ENCODE measurements at places on chromosomes 13 and 19.

DNA sequence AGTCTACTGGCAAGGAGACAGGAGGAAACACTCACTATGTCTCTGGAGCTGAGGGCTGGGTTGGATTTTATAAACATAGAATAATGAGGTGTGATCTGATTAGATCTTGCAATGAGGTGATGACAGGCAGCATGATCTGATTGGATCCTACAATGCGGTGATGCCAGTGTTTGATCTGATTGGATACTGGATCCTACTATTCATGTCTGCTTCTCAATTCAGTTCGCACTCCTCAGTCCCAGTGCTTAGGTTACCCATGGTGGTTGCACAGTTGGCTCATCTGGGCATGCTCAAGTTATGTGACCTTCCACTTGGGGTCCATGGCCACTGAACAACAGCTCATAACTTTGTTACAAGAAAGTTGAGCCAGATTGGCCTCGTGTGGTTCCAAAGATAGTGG, 469.5 kb downstream of the TSHZ3 start:
- DNase-seq = no peak

DNA sequence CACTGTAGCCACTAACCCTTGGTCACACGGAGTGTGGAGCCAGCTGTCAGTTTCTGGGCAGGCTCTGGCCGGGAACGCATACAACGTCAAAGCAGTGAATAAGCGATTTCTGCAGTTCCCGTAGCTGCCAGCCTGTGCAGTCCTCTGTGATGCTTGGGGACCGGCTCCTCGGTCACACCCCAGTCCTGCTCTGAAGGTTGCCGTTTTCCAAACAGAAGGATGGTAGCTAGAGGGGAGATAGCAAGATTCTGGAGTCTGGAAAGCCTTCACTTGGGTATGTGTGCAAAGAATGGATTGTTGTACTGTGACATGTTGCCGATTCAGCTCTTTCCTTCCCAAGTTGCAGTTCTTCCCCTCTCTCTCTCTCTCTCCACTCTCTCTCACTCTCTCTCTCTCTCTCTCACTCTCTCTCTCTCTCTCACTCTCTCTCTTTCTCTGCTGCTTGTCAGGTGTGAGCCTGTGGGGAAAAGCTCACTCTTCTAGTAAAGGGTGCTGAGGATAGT, 38.7 kb upstream of the C1QTNF9 start:
- DNase-seq = no peak

- DNase-seq = no peak
Measured at GRCh38 chr13:23741879-23742510, 147.2 kb downstream of the MIPEP start.

DNA sequence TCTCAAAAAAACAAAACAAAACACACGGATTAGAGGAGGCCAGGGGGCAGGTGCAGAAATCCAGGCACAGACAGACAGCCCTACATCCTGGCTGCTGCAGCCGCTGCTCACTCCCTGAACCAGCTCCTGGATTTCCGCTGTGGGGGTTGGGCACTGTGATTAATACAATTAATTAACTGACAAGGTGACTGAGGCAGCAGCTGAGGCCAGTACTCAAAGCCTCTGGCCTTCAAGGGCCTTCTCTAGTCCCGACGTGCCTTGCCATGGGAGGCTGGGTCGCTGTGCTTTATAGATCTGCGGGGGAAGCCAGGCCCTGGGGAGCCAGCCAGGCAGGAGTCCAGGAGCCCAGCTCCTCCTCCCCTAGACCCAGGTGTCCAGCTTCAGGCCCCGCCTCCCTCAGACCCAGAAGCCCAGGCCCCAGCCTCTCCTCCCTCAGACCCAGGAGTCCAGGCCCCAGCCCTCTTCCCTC, 4.6 kb downstream of the NECTIN2 start:
- DNase-seq = no peak

GRCh38 chr19:13484166-13484565, 22.1 kb downstream of the CACNA1A start:
- DNase-seq = no peak

GRCh38 chr13:112451512-112452379, 75.6 kb downstream of the SPACA7 start:
- no peak for DNase-seq

DNA sequence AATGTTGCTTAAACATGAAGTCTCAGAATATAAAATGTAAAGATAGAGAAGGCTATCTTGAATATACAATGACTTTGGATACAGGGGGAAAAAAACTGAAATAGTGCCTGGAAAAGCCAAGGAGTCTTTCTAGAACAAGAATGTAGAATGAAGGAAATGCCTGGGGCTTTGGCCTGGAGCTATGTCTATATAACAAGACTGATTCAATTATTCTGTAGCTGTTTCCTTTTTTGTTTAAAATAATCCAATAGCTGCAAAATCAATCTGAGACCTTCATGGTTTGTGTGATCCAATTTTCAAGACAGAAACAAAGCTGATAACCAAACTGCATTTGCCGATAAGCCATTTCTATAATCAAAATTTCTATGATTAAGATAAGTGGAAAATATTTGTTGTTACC, 530.9 kb upstream of the NBEA start:
- no peak for DNase-seq

DNA sequence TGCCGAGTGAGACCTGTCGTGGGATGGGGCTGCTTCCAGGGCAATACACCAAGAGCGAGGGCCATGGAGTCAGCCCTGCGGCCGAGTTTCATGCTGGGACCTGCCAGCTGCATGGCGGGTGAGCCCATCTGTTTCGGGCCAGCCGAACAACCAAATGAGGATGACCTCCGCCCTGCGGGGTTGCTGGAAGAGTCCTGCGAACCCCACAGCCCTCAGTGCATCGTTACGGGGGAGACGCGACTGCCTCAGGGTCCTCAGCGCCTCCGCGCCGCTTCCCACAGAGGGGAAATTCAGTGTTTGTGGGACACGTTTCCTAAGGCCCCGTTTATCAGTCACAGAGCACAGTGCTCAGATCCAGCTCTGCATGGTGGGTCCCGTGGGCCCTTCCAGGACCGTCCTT, 22.0 kb downstream of the SLC15A1 start:
- DNase-seq = no peak

- no peak for DNase-seq
Measured at GRCh38 chr19:36527873-36528193, 238 bp downstream of the ZNF260 start.

- no peak for DNase-seq
Measured at GRCh38 chr13:48094404-48094780, 512 bp downstream of the MED4 start.

GRCh38 chr13:65330287-65330686, 1899.8 kb downstream of the PCDH9 start:
- no peak for DNase-seq

- no peak for DNase-seq
Measured at GRCh38 chr13:53015971-53016370, 12.6 kb upstream of the OLFM4 start.

- no peak for DNase-seq
Measured at GRCh38 chr19:23286477-23286876, 36.3 kb upstream of the ZNF724 start.

GRCh38 chr13:19962894-19963293, 4.4 kb downstream of the ZMYM2 start:
- DNase-seq = no peak

DNA sequence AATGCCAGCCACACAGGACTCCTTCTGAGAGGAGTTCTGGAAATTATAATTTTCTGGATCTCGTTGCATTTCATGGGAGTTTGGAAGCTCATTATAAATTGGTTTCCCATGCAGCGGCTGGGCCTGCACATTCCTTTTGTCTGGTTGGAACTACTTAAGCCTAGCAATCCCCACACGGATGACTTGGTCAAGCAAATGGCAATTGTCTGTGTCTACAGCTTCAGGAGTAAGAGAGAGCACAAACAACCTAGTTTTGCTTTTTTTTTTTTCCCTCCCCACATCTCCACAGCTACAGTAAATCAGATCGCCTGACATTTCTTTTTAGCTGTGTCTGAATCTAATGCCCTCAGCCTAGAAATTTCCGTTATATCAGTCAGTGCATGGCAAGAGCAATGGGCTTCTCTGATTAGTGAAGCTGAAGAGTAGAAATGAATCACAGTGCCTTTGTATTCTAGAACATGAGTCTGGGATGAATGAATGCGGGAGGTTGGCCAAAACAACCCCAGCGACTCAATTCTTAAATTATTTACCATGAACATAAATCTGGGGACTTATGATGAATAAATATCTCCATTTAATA, 15.1 kb downstream of the PCDH8 start:
- DNase-seq = no peak

Measured in GM04503 (cell line).